ENCODE measurements at places on chromosomes 3 and 15. TPM values are rescaled to one million over a fixed set of nuclear protein-coding genes. Genes with fewer than 3 reads are reported as not detected.

Gene SH2D7
- total RNA-seq = not detected

Gene GRAMD1C
- 2.4 TPM for total RNA-seq

Gene ZNF80
- total RNA-seq = not detected

Gene UTS2B
- 1.3 TPM for total RNA-seq

Gene TP63
- total RNA-seq = 0.49 TPM

Gene SAMMSON
- total RNA-seq = not detected

Gene PYGO1
- 15.9 TPM for total RNA-seq

Gene NOX5
- total RNA-seq = 0.49 TPM

Gene P4HTM
- total RNA-seq = 23.4 TPM

Gene PLSCR4
- total RNA-seq = 67.3 TPM

Gene ZPLD1
- total RNA-seq = not detected

Gene ADAMTS17
- total RNA-seq = 0.16 TPM

Gene POPDC2
- 0.61 TPM for total RNA-seq

Gene FOXP1
- total RNA-seq = 32.9 TPM

Gene NEK10
- total RNA-seq = 10.9 TPM

Gene CCR8
- total RNA-seq = not detected

Gene SYNPR
- not detected for total RNA-seq

Gene NR1I2
- total RNA-seq = not detected

Gene OR5AC2
- not detected for total RNA-seq

Gene RTF1
- 29.1 TPM for total RNA-seq

Gene ZIC1
- total RNA-seq = 125 TPM
